Activated naive CD4-positive, alpha-beta T cell treated with anti-CD3 and anti-CD28 coated beads, Interleukin-2, amount 10 ng/mL, durations not matched to agents 7 days and 5 days (primary cell): ENCODE measurements at places on chromosomes 4 and X.

DNA sequence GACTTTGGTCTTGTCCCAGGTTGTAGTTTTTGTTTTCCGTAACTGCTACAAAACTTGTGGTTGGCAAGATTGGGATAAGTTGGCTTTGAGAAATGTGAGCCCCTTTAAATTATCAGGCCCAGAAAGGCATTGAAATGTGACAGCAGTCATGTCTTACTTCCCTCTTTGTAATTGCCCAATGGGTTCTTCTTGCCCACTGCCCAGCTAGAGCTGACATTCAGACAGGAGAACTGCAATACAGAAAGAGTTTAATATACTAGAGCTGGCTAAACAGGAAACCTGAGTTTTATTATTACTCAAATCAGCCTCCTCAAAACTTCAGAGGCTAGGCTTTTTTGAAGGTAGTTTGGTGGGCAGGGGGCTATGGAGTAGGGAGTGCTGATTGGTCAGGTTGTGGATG is 288.3 kb downstream of the ZNF674 start:
- DNase-seq = no peak

- no peak for DNase-seq
Observed at GRCh38 chrX:39759526-39760224, 338.1 kb downstream of the BCOR start.

DNA sequence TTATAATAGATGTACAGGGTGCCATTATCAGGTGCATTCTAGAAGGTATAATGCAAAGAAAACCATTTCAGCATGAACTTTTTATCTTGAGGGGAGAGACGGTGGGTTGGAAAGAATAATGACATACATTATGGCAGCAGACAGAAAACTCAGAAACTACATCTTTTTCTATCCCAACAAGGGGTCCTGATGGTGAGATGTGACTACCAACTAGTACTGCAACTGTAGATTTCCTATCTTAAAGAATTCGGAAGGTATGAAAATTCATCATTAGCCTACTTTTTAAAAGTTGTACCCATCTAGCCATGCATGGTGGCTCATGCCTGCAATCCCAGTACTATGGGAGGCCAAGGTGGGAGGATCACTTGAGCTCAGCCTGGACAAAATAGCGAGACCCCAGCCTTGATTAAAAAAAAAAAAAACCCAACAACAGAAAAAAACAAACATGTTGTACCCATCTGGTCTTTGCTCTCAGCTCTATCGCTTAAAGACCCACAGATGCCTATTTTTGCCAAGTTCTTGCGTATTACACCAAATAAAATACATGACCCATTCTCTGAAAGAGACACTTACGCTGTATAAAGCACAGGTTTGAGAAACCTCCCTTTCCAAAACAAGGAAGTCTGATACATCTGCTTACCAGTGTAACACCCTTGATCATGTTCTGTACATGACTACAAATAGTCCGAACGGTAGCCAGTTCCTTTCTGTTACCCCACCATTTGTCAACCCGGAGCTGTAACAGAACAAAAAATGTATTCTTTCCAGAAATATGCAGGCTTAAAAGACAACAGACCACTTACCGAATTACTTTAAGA is 1.6 kb downstream of the RPL9 start:
- no peak for DNase-seq

- no peak for DNase-seq
Observed at GRCh38 chr4:1797861-1798579, 4.9 kb downstream of the FGFR3 start.

DNA sequence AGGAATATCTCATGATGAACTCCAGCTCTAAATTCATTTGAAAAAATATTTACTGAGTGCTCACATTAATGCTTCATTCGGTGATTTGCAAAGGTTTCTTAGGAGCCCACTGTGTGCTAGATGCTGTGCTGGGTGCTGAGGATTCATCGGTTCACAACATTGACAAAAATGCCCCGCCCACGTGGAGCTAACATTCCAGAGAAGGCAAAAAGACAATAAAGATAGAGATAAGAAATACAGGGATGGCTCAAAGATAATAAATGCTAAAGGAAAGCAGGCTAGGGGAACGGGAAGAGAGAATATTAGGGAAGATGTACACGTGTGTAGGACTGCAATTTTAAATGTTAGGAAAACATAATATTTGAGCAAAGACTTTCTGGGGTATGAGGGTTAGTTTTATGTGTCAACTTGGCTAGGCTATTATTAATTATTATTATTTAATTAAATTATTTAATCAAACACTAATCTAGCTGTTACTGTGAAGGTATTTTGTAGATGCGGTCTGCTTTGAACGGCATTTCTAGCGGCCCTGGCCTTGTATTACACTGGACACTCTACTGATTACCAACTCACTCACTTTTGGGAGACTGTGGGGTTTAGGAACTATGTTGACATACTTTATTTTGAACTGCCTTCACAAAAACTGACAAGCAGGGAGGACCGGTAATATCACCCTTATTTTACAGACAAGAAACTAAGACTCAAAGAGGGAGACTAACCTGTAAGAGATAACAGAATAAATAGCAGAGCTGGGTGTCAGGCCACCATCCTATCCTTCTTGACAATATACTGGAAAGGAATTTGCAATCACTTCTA is 61.9 kb upstream of the IRF2 start:
- DNase-seq = no peak

GRCh38 chr4:117811731-117812130 is 222.6 kb upstream of the NDST3 start:
- no peak for DNase-seq

DNA sequence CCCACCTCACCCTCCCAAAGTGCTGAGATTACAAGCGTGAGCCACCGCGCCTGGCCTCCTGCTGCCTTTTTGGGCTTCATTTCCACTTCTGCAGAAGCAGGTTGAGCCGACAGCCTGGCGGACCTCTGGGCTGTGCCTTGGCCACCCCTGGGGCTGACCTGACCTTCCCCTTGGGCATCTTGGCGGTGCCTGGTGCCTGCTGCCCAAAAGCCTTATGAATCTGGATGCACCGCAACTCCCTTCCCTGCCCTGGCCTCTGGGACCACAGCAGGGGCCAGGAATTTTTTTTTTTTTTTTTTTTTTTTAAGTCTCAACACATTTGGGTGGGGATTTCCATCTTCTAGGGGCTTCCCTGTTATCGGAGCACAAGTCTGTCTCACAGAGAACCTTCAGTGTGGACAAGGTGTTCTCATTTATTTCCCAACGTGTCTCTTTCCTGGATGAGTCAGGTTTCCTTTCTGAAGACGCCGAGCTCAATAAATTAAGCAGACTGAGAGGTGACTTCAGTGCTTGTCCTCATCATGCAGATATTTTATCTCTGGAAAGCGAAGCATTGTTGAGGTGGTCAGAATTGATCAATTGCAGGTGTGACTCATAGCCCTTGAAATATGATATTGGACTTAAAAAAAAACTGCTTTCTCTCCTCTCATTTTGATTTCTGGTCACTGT is 79.7 kb downstream of the SHROOM2 start:
- DNase-seq = no peak

- no peak for DNase-seq
Observed at GRCh38 chrX:67545036-67545821, 1.4 kb downstream of the AR start.

- DNase-seq = no peak
Observed at GRCh38 chr4:173282256-173282562, 51.9 kb downstream of the HMGB2 start.

GRCh38 chrX:51569561-51569960 is 49.2 kb downstream of the CENPVL3 start:
- DNase-seq = no peak

DNA sequence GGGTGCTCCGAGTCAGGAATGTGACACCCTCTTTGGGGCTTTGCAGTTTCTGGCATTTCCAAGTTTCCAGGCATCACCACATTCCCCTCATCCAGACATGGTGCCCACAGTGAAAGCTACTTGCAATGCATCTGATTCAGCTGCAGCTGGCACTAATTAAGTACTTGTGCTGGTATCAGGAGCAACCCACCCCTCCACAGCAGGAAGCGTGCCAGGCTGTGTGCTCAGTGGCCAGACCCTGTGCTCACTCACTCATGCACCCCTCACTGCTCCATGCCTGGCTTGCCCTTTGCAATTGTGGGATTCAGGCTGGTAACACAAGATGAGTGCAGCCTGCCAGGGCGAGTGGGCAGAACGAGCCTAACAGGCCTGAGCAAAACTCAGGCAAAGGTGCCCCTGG is 271.2 kb downstream of the EPHA5 start:
- DNase-seq = no peak

- peak; percentile 30 for DNase-seq
Observed at GRCh38 chrX:100409610-100410590, at the start of gene PCDH19. PCDH19 (minus strand) TSS chrX:100410273; CDS start chrX:100408597, 1,676 bp downstream.

DNA sequence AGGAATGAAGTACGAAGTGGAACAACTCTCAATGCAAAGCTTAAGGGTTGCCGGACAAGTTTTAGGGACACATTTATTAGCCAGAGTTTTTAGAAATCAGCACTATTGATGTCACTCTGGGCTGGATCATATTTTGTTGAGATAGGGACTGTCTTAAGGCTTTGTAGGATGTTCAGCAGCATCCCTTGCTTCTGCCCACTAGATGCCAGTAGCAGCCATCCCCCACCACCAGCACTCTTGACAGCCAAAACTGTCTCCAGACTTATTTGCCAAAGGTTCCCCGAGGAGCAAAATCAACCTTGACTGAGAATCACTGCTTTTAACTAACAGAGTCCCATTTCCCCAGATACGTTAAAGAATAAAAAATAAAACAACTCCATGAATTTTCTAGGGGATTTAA is 1497.3 kb downstream of the STIM2 start:
- DNase-seq = no peak

- DNase-seq = peak; percentile 29
Observed at GRCh38 chrX:118459494-118459893, 36.1 kb upstream of the DOCK11 start.

GRCh38 chrX:46554942-46555341 is 9.7 kb upstream of the ZNF674 start:
- DNase-seq = no peak

DNA sequence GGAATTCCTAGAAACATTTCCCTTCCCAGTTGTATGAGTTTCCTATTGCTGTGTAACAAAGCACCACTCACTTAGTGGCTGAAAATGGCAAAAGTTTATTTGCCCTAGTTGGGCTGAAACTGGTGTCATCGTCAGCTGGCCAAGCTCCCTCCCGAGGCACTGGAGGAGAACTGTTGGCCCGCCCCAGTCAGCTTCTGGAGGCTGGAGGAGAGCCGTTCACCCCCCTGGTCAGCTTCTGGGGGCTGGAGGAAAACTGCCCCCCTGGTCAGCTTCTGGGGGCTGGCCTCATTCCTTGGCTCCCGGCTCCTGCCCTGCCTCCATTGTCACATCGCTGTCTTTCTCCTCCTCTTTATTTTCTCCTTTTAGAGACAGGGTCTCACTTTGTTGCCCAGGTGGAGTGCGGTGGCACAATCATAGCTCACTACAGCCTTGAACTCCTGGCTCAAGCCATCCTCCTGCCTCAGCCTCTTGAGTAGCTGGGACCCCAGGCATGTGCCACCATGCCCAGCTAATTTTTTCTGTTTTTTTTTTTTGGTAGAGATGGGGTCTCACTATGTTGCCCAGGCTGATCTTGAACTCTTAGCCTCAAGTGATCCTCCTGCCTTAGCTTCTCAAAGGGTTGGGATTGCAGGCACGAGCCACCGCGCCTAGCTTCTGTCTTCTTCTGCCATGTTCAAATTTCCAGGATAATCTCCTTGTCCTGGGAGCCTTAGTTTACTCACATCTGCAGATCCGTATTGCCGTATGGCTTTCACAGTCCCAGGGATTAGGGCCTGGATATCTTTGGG is 3.2 kb downstream of the RGS12 start:
- DNase-seq = no peak

DNA sequence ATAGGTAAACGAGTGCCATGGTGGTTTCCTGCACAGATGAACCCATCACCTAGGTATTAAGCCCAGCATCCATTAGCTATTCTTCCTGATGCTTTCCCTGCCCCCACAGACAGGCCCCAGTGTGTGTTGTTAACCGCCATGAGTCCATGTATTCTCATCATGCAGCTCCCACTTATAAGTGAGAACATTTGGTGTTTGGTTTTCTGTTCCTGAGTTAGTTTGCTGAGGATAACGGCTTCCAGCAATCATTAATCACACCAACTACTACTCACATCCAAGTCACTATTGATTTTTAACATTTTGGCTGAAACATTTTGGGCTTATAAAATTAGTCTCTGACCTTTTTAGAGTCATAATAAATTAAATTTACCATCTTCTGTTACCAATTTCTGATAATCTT is 205.3 kb downstream of the SPOCK3 start:
- no peak for DNase-seq

GRCh38 chr4:7192252-7193029 is at the start of gene SORCS2:
SORCS2 (plus strand) TSS chr4:7192538.
- DNase-seq = peak; percentile 66

- DNase-seq = no peak
Observed at GRCh38 chrX:155864655-155865054, 16.5 kb upstream of the VAMP7 start.

DNA sequence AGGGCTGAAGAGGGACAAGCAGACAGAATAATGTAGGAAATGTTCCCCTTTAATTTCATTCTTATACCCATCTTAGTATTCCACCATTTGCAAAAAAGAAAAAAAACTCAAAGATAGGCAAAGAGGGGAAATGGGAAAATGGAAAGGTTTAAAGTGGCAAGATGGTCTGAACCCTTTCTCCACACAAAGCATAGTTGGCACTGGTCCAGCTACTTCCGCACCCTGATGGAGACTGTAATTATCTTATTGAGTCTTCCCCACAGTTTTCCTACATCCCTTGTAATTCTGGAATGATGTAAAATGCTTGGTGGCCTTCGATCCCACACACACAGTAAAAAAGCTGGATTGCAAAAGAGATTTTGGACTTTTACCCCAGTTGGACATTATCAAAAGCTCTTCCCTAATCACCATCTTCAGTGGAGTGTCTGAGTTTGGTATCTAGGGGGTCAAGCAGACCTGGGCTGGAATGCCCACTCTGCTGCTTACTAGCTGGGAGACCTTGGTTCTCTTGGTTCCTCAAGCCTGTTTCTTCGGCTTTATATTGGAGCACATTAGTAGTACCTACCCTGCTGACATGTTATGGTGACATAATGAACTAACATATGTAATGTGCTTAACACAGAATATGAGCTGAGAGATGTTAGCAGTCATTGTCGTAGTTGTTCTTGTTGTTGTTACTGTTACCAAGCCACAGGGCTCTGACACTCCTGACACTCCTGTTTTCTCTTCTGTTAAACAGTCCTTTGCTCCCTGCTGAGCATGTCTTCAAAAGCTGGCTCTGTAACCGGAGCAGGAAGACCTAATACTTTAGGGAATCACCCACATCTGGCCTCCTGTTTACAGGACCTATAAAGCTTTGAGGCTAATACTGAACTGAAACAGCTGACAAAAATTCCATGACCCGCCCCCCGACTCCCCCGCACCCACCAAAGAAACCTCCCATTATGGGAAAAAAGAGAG is 4.7 kb downstream of the SRPX2 start:
- DNase-seq = no peak

- no peak for DNase-seq
Observed at GRCh38 chr4:101347267-101347556, at the start of gene PPP3CA. PPP3CA (minus strand) TSS chr4:101347526.

DNA sequence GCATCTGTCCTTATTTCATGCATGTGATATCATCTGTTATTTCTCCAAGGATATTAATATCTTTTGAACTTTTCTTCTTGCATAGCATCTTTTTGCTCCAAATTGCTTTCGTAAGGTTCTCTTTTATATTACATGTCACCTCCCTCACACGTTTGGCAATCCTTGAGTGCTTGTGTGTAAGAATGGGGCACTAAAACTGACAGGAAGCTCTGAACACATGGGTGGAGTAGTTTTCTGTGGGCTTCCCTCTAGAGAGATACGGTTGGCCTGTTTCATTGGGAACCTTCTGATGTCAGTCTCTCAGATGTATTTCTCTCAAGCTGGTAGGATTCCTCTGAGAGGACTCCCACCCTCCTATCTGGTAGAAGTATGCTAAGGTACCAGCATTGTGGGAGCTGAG is 223.0 kb downstream of the MID1 start:
- DNase-seq = no peak
